Progenitor cell of endocrine pancreas (in vitro differentiated cells): ENCODE measurements at places on chromosomes 3 and 15.
A peak's percentile ranks its signal among the peaks of the same experiment; 100 is the strongest.

DNA sequence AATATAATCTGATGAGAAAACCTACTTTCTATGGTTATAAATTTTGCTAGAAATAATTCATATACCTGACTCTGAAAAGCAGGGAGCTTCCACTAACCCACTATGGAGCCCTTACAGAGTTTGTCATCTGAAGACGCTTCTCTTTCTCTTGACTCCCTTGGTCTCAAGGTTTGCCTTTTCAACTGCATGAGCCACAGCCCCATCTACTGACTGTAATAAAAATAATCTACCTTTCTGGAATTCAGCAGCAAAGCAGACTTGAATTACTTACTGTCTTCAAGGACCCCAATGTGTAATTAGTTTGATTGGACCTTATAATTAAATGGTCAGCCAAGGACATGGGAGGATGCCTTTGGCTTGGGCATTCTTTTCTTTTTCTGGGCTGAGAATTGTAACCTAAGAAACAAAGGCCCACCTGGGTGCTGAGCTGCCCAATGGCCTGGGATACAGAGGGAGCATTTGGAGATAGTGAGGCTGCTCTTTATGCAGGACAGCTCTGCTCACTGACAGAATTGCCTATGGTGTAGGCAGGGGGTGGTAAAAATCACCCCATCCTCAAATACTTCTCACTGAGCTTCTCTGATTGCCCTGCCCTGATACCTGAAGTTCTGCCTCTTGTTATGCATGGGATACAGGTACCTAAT, 178.6 kb upstream of the TRIM42 start:
- DNase-seq: no peak

GRCh38 chr15:33215941-33216872, 21.7 kb upstream of the FMN1 start:
- DNase-seq: no peak

GRCh38 chr3:45227946-45228345, 1.9 kb upstream of the TMEM158 start:
- DNase-seq: no peak

DNA sequence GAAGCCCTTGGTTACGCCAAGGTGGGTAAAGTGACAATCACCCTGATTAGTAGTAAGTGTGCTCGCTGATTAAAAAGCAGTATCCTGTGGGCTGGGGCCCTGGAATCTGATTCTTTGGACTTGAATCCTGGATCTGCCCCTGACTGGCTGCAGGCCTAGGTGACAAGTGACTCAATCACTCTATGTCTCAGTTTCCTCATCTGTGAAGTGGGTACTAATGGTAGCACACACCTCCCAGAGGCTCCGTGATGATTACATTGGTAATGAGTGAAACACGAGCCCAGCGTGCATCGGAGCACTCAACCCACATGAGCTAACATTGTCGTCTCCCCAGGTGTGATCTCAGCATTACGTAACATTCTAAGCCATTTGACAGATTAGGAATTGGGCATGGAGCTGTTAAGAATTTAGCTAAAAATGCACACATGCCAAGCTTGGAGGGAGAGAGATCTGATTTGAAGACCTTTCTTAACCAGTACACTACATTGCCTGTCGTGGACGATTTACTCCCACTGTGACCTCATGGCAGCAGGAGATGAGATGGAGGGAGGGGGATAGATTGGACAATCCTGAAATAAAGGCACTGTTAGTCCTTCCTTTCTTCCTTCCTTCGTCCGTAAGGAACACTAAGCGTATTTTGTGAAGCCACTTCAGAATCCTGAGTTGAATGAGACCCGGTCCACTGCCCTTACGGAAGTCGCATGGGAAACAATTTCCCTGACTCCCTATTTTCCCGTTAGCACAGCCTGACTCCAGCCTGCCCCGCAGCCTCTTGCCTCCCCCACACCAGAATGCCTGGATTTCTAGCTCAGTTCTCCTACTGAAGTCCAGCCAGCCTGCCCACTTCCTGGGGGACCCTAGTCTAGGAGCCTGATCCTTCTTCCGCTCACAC, 32.1 kb downstream of the MGLL start:
- no peak for DNase-seq

DNA sequence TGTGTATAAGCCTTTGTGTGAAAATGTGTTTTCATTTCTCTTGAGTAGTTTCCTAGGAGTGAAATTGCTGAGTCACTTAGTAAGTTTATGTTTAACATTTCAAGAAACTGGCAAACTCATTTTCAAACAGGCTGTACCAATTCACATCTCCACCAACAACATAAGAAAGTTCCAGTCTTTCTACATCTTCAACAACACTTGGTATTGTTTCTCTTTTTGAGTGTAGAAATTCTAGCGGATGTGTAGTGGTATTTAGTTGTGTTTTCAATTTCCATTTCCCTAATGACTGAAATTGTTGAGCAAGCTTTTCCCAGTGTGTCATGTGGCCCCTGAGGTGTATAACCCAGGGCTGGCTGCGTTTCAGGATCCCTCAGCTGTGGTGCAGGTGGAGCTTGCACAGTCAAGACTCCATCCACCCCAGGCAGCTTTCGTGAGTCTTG, 258.5 kb downstream of the PDCD6IP start:
- no peak for DNase-seq

DNA sequence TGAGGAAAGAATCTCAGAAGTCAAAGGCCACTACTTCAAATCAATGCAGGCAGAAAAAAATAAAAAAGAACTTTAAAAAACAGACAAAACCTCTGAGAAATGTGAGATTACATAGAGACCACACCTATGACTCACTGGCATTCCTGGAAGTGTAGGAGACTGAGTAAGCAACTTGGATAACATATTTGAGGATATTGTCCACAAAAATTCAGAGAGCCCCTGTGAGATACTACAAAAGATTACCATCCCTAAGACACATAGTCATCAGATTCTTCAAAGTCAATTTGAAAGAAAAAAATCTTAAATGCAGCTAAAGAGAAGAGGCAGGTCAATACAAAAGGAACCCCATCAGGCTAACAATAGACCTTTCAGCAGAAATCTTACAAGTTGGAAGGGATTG, 887.3 kb downstream of the NTRK3 start:
- no peak for DNase-seq

GRCh38 chr3:11661827-11662226, 18.1 kb upstream of the VGLL4 start:
- DNase-seq: no peak

GRCh38 chr3:9448071-9448470, 50.7 kb downstream of the SETD5 start:
- no peak for DNase-seq

- no peak for DNase-seq
These were observed 230.0 kb upstream of the MCTP2 start for GRCh38 chr15:94001255-94001801.

DNA sequence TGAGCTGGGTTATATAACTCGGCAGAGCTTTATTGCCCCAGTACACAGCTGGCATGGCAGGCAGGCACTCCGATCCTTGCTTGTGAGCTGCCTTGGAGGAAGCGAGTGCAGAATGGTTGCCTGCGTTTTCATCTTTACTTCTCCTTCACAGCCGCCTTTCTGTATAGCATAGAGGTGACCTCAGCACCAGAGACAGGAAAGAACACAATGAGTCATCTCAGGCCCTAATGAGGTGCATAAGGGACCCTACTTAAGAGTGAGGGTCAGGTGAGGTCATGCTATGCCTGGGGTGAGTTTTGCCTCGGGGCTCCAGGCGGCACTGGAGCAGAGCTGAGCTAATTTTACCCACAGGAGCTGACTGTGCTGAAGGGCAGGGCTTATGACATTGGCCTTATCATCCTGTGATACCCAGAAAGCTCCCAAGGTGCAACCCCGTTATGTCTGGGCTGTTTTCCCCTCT, 43.5 kb downstream of the LPP start:
- DNase-seq: no peak

DNA sequence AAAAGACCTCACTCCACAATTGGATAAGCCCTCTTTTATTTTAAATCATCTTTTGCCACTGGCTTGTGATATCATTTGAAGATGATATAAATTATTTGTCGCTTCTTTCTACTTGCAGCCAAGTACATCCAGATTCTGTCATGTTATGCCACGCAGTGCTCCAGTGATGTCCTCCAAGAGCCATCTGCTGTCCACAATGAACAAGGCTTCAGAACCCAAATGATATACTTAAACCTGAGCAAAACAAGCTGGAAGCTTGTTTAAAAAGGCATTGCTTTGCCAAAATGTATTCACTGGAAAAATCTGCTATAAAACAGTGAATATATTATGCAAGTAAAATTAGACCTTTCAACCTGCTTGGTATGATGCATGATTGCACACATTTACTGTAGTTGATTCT, 58.8 kb upstream of the ARL6 start:
- DNase-seq: no peak

DNA sequence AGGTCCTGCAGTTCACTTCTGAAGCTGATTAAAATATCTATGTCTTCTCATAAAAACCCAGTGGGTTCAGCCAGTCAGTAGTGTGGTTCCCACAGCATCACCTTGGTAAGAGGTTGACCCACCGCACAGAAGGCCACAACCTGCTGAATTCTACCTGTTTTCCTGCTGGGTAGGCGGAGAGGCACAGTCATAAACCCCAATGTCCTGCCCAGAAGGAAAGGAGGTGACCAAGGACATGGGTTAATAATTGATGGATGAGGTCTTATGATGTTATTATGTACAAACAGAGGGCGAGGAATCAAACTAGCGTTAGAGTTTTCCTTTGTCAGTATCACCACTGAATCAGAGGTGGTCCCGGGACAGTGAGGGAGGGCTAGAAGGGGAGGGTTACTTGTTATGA, 27.8 kb downstream of the CA12 start:
- no peak for DNase-seq

GRCh38 chr3:86996261-86996955, 5.5 kb upstream of the VGLL3 start:
- DNase-seq: no peak

GRCh38 chr3:166263460-166263859, 426.2 kb upstream of the BCHE start:
- DNase-seq: no peak

- DNase-seq: no peak
These were observed 66.7 kb upstream of the MME start for GRCh38 chr3:155013427-155013826.

GRCh38 chr15:81492331-81492968, 118.4 kb upstream of the TMC3 start:
- no peak for DNase-seq

GRCh38 chr3:64267721-64268604, 42.7 kb upstream of the PRICKLE2 start:
- DNase-seq: peak; percentile 45

DNA sequence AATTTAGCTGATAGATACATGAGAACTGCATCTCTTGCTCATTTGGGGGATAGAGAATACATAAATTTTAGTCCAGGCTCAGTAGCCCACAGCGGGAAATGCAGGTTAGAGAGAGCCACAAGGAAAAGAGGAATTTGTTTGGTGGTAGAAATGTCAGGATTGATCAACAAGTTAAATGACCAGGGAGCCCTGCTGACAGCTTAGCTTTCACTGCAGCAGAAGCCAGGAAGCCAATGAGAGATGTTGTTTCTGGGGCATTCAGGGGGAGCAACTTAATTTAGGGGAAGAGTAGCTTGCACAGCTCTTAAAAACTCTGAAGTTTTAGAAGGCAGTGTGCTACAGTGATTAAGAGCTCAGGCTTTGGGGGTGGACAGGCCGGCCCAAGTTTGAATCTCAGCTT, 22.7 kb downstream of the ARHGEF26 start:
- DNase-seq: no peak

- DNase-seq: no peak
These were observed 43.4 kb upstream of the SLC6A1 start for GRCh38 chr3:10949197-10949596.

GRCh38 chr15:83656192-83656591, 2.3 kb downstream of the ADAMTSL3 start:
- no peak for DNase-seq

DNA sequence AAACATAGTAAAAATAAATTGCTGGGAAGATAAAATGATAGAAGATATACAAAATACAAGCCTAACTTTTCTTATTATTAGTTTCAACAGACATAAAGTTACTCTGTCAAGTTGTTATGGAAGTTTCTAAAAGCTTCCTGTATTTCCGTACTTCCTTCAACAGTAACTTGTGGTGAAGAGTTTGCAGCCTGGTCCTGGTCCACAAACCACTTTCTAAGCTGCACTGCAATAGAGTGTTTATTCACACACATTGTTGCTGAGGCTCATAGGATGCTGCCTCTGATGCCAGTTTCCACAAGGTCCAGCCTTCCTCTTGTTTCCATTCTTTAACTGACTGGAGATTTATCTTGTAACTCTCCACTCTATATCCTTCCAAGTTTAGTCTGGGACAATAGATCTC, 39.4 kb upstream of the KY start:
- no peak for DNase-seq

GRCh38 chr3:195254454-195255175, 16.3 kb downstream of the XXYLT1 start:
- no peak for DNase-seq

DNA sequence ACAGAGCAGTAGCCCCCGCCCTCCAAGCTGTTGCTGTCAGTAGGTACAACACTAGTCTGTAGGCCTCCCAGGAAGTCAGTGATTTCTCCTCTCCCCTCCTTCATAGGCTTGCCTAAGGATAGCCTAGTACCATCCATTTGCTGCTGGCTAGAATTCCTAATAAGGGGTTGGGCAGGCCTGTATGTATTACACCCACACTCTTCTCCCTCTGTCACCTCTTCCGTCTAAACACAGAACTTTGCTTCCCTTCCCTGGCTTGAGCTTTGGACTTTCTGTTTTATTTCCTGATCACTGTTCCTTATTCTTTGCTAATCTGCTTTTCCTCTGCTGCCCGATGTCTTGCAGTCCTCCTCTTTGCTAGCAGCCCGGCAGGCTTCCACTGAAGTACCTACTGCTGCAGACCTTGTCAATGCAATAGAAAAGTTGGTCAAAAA, 93.4 kb upstream of the UMPS start:
- no peak for DNase-seq

- no peak for DNase-seq
These were observed 62.3 kb downstream of the ADCY5 start for GRCh38 chr3:123386477-123387040.

GRCh38 chr15:43238671-43239131, 17.9 kb upstream of the EPB42 start:
- no peak for DNase-seq

GRCh38 chr15:65666257-65666656, 44.5 kb downstream of the SLC24A1 start:
- DNase-seq: no peak

- no peak for DNase-seq
These were observed 13.7 kb downstream of the ANXA2 start for GRCh38 chr15:60384053-60384452.

- no peak for DNase-seq
These were observed 49.1 kb upstream of the LIMD1 start for GRCh38 chr3:45545476-45545875.
